H7 (cell line): ENCODE measurements at places on chromosomes 3 and 15.

DNA sequence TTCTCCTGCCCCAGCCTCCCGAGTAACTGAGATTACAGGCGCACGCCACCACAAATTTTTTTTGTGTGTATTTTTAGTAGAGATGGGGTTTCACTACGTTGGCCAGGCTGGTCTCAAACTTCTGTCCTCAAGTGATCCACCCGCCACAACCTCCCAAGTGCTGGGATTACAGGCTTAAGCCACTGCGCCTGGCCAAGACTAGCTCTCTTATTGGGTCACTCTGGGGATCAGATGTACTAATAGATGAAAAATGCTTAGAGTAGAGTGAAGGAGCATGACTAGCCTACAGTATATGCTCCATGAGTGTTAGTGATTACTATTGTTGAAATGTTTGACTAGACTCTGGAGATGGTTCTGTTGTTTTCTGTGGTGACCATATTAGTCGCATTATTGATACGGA, 21.8 kb downstream of the RARB start:
- no peak for DNase-seq

DNA sequence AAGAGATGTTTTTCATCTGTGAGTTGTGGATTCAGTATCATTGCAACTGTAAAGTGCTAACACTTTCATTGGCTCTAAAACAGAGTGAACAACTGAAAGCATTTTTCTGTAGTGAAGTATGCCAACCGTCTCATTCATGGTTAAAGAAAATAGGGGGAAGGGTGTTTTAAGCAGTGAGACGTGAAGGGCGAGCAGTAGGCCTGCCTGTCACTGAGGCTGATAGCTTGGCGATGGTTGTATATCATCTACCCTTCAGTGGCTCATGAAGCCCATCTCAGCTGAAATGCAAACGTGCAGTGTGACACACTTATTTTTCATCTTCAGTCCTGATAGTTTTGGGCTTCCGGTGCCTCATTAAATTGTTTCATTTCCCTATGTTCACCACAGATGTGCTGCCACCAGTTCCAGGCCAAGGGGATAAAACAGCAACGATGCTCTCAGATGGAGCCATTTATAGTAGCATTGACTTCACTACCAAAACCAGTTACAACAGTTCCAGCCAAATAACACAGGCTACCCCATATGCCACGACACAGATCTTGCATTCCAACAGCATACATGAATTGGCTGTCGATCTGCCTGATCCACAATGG, 562.0 kb downstream of the ROBO2 start:
- no peak for DNase-seq

GRCh38 chr3:41208507-41209220, 9.4 kb downstream of the CTNNB1 start:
- DNase-seq: no peak

DNA sequence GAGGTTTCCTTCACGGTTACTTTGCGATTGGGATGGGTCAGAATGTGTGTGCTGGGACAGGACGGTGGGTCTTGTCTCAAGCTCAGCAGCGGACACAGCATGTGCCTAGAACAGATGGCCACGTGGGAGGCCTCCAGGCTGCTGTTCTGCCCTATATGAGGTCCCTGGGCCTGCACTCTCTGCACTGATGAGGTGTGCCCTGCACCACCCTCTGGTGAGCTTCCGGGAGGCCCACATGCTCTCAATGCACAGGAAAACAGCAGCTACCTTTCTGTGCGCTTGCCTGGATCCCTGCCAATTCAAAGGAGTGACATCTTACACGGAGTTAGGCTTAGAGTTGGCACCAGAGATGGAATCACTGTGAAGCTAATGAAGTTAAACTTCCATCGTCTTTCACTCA, 59.8 kb downstream of the BOC start:
- no peak for DNase-seq

DNA sequence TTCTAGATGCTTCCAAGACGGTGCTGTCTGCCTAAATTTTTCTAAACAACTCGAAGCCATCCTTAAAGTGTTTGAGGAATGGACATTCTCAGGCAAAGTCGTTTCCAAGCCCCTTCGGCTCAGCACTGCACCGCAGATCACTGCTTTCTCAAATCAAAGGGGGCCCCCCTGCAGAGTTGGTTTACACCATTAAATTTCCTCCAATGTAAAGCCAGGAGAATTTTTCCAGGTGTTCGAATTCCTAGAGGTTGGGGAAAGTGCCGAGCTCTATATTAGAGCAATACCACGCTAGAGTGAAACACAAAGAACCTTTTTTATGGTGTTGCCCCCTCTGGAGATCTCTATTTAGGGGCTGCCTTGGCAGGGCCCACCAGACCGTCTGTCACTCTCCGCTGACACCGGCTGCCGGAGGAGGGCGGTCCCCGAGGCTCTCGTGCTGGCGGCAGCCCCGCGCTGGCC, 277.9 kb upstream of the NR2F2 start:
- DNase-seq: no peak

GRCh38 chr3:49454458-49454857, 15.6 kb upstream of the DAG1 start:
- DNase-seq: peak; percentile 85

DNA sequence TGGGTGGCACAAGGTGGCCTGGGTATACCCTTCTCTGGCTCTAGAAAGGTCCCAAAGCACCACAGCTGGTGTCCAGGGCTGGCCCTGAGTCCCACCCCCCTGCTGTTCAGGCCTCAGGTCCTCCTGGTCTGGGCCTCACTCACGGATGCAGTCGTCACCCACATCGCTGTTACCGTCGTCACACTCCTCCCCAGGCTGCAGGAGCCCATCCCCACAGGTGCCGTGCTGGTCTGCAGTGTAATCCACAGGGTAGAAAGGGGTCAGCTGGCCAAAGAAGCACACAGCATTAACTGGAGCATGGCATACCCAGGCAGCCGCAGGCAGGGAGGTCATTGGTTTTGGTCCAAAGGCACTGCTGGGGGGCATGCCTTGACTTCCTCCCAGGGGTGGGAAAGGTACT, 28.4 kb downstream of the EAF1 start:
- no peak for DNase-seq

- no peak for DNase-seq
Measured at GRCh38 chr3:102182162-102182561, 252.7 kb upstream of the ZPLD1 start.

- DNase-seq: no peak
Measured at GRCh38 chr3:46206282-46207015, 1.7 kb downstream of the CCR1 start.
